Fibroblast of pulmonary artery (primary cell): ENCODE measurements at places on chromosomes 6 and 20.

DNA sequence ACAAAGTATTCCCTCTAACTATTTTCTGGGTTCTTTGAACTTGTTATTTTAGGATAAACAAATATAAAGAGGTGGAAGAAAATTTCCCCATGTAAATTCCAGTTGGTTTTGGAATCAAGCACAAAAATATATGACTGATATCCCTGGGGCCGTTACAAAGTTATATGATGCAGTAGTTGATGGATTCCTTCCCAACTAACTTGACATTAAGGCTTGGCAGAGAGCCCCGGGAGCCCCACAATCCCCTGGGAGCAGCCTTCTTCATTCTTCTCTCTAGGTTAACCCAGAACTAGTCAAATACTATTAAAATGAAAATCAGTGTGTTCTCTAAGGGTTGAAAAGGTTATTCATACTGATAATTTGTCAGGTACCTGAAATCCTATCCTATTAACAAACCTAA lies 508.9 kb upstream of the SOX4 start:
- DNase-seq = no peak

GRCh38 chr20:9348747-9349146 lies 165.6 kb upstream of the LAMP5 start:
- peak; percentile 35 for DNase-seq

DNA sequence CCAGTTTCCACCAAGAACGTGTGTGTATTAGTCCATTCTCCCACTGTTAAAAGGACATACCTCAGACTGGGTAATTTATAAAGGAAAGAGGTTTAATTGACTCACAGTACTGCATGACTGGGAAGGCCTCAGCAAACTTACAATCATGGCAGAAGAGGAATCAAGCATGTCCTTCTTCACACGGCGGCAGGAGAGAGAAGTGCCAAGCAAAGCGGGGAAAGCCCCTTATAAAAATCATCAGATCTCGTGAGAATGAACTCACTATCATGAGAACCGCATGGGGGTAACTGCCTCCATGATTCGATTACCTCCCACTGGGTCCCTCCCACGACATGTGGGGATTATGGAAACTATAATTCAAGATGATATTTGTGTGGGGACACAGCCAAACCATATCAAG lies 13.1 kb downstream of the C20orf203 start:
- DNase-seq = no peak

GRCh38 chr20:12700701-12701100 lies 308.1 kb upstream of the SPTLC3 start:
- DNase-seq = no peak

DNA sequence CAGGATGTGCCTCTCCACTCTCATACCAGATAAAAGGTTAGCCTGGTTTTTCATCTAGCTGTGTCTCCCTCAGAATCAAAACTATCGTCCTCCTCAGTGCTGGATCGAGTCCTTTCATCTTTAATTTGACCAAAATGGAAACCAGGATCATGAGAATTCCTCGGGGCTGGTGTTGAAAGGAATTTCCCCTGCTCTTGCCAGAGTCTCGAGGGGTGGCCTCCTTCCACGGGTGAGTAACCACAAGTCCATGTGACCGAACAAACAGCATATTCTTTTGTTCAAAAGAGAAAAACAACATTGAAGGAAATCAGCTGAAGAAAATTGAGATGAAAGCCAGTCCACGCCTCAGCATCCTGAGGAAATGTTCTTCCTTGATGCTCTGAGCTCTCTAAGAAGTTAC lies 165.9 kb upstream of the CDYL start:
- DNase-seq = peak; percentile 97

- DNase-seq = no peak
Observed at GRCh38 chr20:54429364-54429763, 46.0 kb upstream of the DOK5 start.

- DNase-seq = no peak
Observed at GRCh38 chr6:67411036-67411435, 1224.0 kb upstream of the ADGRB3 start.

GRCh38 chr20:31678389-31679356 lies 41.0 kb downstream of the COX4I2 start:
- peak; percentile 36 for DNase-seq

DNA sequence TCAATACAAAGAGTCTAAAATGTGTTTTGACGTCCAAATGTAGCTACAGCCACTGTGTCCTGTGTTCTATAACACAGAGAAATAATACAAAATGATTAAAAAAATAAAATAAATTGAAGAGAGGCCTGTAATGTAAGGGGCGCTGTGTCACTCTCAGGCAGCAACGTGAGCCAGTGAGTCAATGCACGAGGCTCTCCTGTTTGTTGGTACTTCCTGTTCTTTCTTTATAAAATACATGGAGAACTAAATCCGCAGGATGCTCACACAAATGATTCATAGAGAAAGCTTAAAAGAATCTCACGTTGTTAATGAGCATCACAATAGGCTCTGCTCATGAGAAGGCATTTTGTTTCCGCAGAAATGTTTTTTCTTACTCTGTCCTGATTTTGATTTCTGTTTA lies 635.0 kb upstream of the AGPAT4 start:
- no peak for DNase-seq

DNA sequence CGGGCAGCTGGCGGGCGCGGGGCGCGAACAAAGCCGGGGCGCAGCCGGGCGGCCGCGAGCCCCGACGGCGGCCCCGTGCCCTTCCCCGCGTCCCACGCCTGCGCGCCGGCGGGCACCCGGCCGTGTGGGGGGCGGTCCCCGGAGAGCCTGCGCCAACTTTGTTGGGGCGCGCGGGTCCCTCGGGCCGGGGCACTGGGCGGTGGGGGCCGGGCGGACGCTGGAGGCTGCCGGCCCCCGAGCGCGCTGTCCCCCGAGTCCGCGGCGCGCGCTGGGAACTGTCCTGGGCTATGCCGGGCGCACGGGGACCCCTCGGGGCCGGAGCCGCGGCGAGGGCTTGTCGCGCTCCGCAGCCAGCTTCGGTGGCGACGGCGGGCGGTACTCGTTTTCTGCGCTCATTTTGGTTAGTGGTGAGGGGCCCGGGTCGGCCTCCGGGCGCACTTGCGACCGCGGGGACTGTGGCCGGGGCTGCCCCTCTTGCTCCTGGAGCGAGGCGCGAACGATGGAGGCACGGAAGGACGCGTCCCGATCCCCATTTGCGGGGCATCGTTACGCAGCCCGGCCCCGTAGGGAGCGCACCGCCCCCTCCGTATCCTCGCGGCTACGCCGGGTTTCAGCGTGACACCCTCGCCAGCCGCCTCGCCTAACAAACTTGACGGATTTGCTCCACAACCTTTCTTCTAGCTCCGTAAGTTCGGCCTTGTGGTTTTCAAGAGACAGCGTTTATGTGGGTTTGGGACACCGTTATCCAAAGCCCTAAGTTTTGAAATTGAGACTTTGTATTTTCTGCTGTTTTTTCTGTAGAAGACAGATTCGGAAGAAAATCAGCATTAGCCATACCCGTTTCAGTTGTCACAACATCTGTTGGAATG lies 622 bp downstream of the SS18L1 start:
- DNase-seq = peak; percentile 68

- no peak for DNase-seq
Observed at GRCh38 chr6:84809455-84809854, 45.1 kb upstream of the TBX18 start.
